Choroid plexus epithelial cell (primary cell): ENCODE measurements at places on chromosomes 4 and X.

GRCh38 chrX:18994713-18995112 lies 10.8 kb upstream of the PHKA2 start:
- DNase-seq, result peak; percentile 84

DNA sequence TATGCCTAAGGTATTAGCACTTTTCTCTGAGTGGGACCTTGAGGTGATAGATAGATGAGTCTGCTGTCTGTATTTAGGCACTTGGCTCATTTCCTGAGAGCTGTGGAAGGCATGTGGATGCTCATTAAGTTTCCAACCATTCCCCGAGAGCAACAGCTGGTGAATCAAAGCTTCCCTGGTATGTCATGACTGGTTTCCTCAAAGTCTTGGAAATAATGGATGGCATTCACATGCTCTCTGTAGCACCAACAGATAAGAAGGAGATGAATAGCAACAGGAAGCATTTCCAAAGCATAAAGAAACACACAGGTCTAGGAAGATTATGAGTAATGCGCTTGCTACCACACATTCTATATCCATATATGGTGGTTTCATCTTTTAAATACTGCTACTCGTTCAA lies 118.3 kb upstream of the ETNPPL start:
- DNase-seq, result peak; percentile 79

DNA sequence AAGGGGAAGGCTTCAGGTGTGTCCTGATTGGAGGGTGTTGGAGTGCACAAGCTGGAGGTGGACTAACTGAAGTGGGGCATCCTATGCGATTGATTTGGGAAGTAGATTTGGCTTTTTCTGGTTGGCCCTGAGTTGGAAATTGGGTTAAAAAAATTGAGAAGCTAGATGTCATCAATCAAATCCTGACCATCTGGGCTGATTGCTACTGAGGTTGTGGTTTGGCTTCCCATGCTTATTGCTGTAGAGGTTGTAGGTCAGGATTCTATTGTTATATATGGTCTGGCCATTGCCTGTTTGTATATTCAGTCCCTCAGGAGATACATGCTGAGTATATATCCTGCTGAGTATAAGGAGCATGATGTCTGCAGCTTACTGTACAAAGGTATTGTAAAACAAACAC lies 7.7 kb upstream of the ZNF81 start:
- DNase-seq, result no peak

DNA sequence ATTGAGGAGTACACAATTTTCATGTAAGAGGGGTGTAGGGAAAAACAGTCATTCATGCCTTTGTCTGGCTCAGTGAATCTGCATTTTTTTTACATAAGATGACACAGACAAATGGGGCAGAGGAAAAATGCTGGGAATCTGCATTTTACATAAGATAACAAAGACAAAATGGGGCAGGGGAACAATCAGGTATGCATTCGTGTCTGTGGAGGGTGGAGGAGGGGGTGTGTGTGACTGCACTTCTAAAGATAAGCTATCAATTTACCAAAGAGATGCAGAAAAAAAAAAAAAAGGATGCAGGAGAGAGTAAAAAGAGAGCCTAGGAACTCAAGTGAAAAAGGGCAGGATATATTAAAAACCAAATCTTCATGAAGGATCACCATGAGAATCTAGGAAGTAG lies 637.4 kb downstream of the ZNF674 start:
- no peak for DNase-seq

DNA sequence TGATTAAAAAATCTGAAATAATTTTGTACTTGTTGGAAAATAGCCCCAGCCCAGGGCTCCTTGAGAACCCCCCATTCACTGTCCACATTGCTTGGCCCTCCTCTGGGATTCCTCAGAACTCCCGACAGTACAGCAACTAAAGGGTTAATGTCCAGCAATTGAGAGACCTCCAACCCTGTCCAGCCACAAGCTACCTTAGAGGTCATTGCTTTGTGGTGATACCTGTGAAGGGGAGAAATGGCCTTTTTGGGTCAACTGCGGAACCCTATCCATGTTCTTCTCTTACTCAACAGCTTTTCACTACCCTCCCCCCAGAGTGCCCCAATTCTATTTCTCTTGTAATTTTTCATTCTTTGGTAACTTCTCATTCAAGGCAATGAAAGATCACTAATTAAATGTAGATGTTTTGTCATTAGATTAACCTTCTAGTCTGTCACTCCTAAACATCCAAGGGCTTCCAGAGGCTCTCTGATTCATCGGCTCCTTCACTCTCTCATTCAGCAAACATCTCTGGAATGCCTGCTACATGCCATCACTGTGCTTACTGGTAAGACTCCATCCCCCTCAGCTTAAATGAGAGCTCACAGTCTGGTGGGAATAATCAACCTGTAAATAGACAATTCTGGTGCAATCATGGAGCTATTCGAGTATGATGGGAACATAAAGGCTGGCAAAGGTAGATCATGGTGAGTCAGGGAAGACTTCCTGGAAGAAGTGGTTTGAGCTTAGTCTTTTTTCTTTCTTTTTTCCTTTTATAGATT lies 241.4 kb upstream of the PGRMC2 start:
- DNase-seq, result peak; percentile 99

DNA sequence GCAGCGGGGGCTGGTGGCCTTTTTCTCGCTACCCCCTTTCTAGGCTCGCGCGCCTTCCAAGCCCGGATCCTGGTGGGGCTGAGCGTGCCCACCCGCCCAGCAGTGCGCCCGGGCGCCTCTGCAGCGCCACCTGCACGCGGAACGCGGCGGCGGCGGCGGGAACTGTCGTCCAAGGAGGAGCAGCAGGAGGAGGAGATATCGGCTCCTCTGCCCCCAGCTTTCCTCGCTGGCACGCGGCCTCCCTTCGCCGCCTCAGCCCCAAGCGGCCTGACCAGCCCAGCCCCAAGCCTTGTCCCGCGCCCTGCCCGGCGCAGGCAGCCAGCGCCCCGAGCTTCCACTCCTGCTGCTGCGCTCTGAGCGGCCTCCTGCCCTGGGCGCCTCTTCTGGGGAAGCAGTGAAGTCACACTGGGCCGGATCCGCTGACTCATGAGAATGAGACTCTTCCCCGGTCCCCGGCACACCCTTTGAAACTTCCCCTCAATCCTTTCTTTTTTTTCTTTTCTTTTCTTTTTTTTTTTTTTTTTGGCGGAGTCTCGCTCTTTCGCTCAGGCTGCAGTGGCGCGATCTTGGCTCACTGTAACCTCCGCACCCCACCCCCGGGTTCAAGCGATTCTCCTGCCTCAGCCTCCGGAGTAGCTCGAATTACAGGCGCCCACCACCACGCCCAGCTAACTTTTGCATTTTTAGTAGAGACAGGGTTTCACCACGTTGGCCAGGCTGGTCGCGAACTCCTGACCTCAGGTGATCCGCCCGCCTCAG lies 10.6 kb upstream of the ELF4 start:
- DNase-seq, result peak; percentile 77

- DNase-seq, result peak; percentile 26
Measured at GRCh38 chr4:140315019-140315418, 58.4 kb upstream of the SCOC start.

DNA sequence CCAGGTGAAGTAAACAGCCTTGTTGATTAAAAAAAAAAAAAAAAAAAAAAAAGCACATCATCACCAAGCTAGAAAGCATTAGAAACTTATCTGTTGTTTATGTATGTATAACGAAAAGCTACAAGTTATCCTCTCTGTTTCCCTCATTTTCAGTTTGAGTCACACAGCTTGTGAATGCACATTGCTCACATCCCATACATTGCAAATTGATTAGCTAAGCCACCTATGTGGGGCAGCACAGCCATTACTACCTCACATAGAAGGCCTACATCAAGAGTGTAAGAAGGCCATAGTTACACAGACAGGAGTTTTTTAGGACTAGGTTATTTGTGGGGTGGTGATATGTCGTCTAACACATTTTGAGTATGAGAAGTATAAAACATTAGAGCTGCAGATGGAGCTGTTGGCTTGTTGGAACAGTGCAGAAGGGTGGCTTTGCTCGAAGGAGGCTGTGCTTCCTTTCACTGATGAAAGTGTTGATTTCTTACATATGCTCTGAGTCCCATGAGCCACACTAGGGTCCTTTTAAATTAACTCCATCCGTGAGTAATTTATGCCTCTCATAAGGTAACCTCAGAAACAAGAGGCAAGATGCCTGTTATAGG lies 431.6 kb downstream of the GABRG1 start:
- DNase-seq, result no peak
